ENCODE measurements at places on chromosomes 5 and 9. TPM values are rescaled to one million over a fixed set of nuclear protein-coding genes. Genes with fewer than 3 reads are reported as not detected.

The PCDHA4 gene
- total RNA-seq: not detected

The ZNF484 gene
- 8.9 TPM for total RNA-seq

The GDA gene
- total RNA-seq: 2.0 TPM

The ZNF618 gene
- total RNA-seq: 1.1 TPM

The ISCA1 gene
- 24.1 TPM for total RNA-seq

The C7 gene
- total RNA-seq: 47.7 TPM

The NUTM2G gene
- total RNA-seq: not detected

The HTR4 gene
- 0.25 TPM for total RNA-seq

The WDR31 gene
- 2.3 TPM for total RNA-seq

The DMRT3 gene
- not detected for total RNA-seq

GRCh38 chr5:130963798-130964197 is 201.3 kb downstream of the HINT1 start:
- no peak for DNase-seq

DNA sequence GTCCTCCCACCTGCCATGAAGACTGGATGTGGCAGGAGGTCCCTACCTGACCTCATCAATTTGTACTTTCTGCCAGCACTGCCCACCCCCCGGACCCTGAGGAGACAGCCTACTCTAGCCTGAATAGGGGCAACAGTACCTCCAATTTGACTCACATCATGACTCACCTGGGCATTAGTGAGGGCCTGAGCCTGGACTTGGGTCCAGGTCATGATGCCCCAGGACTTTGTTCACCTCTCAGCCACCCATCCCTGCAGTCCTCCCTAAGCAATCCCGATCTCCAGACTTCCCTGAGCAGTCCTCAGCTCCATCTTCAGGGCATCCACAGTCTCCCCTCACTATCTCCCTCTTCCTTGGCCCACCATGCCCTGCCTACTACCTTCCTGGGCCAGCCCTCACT is 28.1 kb downstream of the KIF2A start:
- no peak for DNase-seq

- DNase-seq: no peak
These were observed 1942.4 kb upstream of the WWC1 start for GRCh38 chr5:166349046-166349445.

DNA sequence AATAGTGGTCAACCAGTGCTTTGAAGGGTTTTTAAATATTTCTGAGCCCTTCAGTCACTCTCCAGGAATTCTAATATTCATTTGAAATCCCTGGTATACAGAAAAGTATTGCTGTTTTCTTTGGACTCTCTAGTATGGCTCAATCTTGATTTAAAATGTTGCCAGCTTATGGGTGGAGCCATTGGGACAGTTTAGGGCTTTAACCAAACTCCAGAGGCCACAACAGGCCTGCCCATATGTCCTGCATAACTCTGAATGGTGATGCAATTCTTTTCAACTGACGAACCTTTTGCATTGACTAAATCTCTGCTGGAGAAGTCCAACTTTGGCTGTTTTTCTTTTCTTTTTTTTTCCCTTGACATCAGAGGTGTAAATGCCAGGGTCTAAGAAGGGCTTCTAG is 10.3 kb upstream of the ANKHD1 start:
- no peak for DNase-seq

GRCh38 chr5:128546658-128547281 is 8.7 kb upstream of the FBN2 start:
- DNase-seq: no peak

DNA sequence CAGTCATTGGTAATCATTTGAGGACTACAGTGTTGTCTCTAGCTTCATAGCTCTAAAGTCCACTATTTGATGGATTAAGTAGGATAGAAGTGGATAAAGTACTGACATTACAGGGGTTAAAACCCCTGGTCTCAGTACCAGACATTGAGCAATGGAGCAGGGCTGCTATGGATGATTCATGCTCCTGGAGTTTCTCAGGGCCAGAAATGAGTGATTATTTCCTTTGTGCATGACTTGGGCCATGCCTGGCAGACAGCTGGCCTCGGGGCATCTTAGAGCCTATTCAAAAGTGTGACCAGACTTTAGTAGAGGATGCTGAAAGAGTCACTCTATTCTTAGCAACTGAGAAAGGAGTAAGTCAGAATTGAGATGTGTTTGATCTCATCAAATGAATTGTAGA is 350.7 kb upstream of the TLE4 start:
- DNase-seq: no peak

DNA sequence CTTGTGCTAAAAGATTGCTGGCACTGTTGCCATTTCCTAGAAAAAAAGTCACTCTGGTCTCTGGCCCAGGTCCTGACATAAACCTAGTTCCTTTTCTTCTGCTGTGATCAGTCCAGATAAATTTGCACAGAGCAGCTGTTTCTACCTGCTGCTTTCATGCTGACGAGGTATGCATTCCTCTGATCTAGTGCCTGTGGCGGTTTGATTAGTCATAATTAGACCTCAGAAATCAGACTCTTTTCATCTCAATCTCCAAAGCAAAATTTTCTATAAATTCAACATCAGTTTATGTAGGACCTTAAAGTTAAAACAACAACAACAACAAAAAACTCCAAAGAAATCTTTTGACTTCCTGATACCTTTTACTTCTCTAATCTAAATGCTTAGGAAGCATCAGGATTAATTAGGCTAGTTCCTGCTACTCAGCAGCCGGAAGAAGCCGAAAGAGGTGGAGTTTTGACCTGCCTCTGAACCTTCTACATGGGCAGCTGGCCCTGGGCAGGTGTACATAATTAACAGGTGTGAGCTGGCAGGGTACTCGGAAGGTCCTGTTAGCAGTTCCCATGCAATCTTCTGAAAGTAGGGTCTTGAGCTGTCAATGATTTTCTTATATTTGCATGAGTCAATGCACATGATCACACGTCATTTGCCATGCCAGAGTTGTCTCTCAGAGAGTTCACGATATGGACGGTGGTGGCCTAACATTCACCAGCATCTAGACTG is 83.3 kb upstream of the CCDC112 start:
- DNase-seq: no peak

DNA sequence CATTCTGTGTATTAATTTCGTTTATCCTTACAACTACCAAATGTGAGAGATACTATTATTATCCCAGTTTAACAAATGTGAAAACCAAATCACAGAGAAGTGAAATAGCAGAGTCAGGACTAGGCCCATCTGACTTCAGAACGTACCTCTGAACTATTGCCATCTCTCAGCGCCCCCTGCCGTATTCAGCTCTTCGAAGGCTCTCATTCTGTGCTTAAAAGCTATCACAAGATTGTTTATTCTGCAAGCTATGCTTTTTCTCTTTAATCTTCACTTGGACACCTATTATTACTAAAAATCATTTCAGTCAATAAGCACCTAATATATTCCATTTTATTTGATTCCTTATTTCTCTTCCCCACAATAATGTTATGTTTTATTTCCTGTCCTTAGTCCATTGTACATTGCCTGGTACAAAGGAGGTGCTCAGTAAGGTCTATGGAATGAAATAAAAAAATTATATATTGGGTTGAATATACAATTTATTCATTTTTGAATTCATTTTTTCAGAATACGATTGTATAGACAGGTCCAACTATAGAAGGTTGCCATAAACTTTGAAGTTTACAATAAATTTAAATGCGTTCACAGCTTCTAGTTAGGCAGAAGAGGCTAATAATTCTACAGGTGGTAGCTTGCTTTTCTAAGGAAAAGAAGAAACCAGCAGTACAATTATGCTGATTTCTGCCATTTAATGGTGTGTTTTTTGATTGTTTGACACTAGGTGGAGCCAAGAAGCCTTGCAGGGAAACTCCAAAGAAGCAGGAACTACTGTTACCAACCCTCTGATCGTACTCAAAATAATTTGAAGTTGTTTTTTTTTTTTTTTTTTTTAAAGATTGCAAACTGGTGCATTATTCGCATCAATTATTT is 202.2 kb upstream of the DMRTA1 start:
- no peak for DNase-seq

GRCh38 chr5:103901885-103902284 is 339.3 kb upstream of the NUDT12 start:
- no peak for DNase-seq

GRCh38 chr5:93107141-93107540 is 473.9 kb downstream of the NR2F1-AS1 start:
- no peak for DNase-seq

- DNase-seq: no peak
These were observed 172.4 kb downstream of the SEMA6A start for GRCh38 chr5:116402235-116402634.

GRCh38 chr5:76705574-76705973 is 10.4 kb upstream of the F2R start:
- DNase-seq: no peak

DNA sequence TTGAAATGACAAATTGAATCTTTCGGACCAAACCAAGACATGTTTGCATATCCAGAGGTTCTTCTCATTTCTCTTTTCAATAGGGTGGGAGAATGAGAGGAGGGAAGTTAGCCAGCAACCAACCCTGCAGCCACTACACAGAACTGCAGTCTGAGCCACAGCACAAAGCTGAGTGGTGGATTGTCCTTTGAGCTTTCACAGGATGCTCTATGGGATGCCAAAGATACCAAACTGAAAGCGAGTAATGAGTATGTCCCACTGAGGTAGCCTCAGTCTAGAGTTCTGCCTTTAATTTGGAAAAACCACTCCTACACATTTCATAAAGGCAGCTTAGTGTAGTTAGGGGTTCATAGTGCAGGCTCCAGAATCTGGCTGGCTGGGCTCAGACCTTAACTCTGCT is 114.9 kb downstream of the MARCHF3 start:
- DNase-seq: no peak

DNA sequence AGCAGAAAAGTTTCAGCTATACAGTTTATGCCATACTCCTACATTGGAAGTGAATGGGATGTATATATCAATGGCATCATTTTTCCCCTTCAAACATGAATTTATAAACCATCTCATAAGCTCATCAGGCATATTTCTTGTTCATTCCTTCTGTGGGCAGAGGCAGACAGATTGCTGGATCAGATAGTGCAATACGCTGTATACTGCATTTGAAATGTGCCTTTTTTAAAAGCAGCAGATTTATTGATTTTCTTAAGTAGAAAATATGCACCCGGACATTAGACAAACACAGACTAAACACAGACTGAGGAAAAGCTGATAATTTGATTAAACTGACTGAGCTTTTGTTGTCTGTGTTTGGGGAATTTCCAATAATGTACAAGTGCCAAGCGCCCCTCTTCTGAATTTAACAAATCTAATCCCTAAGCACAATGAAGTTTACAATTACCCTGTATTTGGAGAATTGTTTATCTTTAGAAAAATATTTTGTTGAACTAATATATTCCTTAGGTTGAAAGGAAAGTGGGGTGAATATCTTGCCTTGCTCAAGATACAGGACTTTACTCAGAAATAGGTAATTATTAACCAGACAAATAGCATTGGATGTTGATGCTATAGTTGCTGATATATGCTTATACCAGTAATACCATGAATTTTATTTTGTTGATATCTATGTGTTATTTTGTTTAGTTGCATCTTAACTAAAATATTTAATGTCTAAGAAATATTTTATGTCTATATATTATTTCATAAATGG is 566.6 kb upstream of the MEF2C start:
- no peak for DNase-seq

DNA sequence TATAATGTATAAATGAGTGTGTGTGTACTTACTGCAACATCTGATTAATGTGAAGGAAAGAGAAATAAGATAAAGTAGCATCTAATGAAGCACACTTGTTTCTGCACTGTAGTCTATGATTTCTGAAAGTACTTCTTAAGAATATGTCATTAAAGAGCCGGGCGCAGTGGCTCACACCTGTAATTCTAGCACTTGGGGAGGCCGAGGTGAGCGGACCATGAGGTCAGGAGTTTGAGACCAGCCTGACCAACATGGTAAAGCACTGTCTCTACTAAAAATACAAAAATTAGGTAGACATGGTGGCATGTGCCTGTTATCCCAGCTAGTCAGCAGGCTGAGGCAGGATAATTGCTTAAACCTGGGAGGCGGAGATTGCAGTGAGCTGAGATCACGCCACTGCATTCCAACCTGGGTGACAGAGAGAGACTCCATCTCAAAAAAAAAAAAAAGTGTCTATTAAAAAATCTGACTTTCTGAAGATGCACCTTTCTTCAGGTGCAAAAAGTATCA is 556.9 kb downstream of the PTPRD start:
- DNase-seq: no peak

DNA sequence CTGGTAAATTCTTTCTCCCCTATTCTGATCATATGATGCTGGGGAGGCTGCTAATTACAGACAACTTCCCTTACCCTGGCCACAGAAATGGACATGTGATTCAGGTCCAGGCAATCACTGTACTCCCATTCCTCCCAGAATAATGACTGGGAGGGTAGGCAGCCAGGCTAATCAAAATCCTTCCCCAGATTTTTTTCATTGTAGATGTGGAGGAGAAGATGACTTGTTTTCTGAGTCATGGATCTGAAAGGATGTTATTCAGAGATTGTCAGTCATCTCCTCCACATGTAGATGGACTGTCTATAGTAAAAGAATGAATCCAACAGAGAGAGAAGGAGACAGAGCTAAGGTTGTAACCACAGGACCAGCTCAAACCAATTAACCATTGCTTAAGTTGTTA is 123.9 kb upstream of the PUM3 start:
- DNase-seq: no peak

DNA sequence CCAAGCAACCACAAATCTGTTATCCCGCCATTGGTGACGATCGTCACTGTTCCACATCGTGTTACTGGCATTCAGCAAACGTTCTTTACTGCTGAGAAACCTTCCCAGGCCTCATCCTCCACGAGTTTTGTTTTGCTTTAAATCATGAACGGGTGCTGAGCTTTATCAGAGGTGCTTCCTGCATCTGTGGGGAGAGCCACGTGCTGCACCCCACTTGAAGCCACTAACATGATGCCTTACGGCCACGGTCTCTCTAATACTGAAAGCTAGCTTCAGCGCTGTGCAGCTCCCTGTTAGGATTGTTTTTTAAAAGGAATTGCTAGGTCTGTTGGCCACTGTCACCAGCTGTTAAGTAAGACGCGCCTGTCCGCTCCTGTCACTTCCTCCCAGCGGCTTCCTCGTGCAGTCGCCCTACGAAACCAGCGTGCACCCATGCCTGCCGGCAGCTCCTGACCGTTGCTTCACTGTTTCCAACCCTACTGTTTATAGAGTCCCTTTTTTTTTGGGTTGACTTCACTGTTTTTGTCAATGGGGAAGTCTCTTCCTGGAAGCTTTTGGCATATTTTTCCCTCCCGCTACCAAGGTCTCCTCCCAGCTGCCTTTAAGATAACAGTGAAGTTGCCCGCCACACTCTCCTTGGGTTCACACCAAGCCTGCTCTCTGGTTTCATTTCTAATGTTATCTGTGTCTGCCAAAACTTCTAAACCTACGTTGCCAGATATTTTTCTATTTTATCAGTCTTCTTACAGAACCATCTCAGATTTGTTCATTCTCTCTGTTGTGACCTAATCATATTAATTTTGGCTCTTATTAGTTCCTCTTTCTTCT is 20.3 kb downstream of the LPCAT1 start:
- DNase-seq: peak; percentile 50

DNA sequence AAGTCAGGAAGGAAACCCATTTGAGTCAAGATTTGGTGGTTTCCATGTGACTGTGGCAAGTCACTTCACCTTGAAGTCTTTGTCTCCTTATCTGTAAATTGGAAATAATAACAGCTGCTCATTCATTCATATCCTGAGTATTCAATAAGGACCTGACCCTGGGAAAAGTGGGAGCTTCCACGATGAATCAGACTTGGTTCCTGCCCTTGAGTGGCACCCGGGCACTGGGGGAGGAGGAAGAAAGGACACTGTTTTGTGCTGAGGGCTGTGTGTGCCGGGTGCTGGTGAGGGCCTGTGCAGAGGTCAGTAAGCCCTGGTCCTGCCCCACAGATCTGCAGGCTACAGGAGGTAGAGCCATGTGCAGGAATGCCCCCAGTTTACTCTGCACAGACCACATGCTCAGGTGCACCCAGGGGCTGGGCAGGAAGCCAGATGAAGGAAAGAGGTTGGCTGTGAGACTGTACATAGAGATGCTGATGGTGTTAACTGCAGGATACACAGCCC is 6.8 kb downstream of the NDST1 start:
- no peak for DNase-seq
